Bone marrow (tissue), 2 donors: ENCODE measurements at places on chromosomes 12 and 14.

- no peak for DNase-seq
Observed at GRCh38 chr14:78933948-78934524, 763.9 kb downstream of the NRXN3 start.

- no peak for DNase-seq
Observed at GRCh38 chr14:72213424-72213823, 281.2 kb downstream of the RGS6 start.

- DNase-seq, result no peak
Observed at GRCh38 chr14:45253754-45254310, 830 bp upstream of the MIS18BP1 start.

DNA sequence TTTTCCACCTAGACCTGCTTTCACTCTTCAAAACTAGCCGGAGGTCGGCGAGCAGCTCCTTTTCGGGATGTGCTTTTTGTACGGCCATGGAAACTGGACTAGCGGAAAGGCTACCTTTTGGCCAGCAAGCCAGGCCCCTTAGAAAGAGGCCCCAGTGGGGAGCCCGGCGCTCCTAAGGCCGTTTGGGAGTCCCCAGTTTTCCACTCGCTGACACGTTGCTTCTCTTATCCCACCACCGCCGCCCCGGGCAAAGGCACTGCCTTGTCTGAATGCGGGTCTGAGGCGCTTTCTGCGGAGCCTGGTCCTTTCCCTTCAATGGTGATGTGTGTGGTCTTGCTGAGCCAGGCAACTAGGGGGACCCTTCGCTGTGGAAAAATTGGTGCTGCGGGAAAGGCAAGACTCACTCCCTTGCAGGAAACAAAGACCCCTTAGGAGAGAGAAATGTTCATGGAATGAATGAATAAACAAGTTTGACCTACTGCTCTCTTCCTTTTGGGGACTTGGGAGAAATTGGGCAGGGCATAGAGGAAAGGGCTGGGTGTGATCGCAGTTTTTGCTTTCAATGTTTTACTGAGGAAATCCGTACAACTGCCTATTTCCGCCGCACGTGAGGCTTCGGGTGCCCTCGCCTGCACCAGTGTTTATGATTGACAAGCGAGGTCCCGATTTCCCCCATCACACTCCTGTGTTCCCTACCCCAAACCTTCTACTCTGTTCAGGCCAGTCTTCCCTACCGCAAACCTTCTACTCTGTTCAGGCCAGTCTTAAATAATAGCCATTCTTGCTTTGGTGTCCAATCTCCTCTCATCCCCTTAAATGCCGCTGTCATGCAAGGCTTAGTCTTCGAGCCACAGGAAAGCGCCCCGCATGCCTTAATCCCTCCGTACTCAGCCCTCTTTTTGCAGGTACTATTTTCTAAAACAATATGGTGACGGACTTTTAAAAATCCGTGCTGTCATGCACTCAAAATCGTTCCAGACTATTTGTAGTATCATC, 1.0 kb upstream of the SLC38A2 start:
- peak; percentile 52 for DNase-seq

DNA sequence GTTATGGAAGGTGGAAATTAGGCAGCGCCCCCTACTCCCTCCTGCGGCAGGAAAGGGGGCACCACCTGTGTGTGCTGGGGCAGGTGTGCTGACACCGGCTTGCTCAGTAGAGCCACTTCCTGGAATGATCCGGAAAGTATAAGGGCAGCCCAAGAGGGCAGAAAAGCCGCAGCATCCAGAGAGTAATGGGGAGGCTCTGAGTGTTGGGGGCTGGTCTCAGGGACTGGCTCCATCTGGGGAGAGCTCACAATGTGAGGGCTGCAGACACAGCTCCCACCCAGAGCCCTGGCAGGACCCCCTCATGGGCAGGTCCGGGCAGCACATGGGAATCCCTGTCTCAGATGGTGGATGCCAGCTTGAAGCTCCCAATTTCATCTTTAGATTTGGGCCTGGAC, 187.6 kb upstream of the C14orf180 start:
- no peak for DNase-seq

GRCh38 chr12:124928095-124928911, 13.9 kb upstream of the UBC start:
- no peak for DNase-seq

DNA sequence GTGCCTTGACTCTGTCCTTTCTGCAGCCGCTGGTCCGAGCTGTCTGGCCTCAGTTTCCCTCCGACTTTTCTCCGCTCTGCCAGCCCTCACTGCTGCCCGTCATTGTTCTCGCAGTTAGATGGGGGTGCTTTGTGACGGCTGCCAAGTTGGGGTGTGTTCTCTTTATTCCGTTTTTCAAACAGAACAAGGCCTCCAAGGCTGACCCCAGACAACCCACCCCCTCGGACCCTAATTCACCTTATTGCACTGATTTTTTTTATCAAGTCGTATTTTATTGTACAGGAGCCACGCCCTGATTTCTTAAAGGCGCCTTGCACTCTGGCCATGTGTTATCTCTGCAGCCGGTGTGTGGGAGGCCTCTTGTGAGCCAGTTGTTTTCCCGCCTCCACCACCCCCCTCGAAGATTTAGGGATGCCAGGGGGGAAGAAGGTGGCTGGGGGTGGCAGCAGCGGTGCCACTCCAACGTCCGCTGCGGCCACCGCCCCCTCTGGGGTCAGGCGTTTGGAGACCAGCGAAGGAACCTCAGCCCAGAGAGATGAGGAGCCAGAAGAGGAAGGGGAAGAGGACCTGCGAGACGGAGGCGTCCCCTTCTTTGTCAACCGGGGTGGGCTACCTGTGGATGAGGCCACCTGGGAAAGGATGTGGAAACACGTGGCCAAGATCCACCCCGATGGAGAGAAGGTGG, 1.3 kb downstream of the VASH1 start:
- no peak for DNase-seq

DNA sequence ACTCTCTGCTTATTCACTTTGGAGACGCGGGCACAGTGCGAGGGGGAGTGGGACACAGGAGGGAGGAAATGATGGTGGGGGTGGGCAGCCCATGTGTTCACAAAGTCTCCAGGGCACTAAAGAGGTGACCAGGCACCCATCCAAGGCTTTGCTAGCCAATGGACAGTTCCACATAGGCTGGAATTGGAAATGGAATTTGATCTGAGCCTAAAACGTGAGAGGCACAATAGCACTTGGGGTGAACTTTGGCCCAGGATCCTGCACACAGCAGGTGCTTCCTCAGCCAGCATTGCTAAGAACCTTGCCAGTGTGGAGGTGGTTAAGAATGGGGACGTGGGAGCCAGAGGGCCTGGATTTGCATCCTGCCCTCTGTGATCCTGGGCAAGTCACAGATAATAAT, 193.8 kb downstream of the CHST11 start:
- DNase-seq, result no peak

DNA sequence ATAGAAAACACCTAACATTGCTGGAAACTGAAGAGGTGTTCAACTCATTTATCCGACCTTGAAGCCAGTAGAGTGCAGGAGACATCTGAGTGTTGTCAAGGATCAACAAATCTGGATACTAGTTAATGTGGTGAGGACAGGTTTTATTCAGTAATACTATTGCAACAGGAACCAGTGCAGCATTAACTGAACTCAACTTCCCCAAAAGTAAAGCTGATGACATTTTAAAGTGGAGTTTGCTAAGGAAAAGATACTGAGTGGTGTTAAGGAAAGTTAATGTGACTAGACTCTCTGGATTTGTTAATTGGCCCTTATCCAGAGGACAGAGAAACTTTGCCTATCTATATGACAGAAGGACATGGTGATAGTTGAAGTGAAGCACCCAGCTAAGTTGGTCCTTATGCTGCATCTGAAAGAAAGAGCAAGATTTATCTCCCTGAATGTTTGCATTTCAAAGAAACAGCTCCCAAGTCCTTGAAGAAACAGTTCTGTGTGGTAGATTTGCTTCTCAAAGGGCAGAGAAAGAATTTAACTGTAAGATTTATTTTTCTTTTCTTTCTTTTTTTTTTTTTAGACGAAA, 1.2 kb upstream of the CLEC7A start:
- no peak for DNase-seq

- DNase-seq, result no peak
Observed at GRCh38 chr12:93789767-93790166, 112.6 kb downstream of the CRADD start.

DNA sequence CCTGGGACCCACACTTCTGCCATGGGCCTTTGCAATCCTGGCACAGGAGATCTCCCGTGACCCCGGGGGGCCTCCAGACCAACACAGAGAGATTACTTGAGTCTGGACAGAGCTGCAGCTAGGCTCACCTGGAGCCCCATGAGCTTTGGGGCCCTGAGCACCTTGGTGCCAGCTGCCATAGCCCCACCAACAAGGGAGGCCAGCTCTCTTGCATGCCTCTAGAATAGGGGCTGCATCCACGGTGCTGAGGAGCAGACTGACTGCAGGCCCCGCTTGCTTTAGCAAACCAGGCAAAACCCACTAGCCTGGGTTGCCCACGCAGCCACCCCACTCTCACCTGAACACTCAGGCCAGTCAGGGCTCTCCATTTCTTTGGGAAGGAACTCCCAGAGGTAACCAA, 3.7 kb upstream of the OR4N2 start:
- DNase-seq, result no peak

DNA sequence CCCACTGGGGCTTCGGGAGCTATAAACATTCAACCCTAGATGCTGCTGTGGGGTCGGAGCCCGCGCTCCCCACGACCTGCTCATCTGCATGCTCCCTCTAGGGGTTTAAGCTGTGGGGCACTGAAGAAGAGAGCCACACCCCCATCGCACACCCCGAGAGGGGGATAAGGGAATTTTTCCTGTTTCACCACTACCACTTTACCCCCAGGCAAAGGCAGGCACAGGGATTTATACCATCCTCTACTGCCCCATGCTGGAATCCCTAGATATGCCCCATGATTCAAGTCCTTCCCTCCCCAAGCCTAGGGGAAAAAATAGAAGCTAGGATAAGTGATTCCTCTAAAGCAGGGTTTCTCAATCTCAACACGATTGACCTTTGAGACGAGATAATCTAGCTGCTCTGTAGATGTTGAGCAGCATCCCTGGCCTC, 59.9 kb upstream of the CCDC60 start:
- no peak for DNase-seq

DNA sequence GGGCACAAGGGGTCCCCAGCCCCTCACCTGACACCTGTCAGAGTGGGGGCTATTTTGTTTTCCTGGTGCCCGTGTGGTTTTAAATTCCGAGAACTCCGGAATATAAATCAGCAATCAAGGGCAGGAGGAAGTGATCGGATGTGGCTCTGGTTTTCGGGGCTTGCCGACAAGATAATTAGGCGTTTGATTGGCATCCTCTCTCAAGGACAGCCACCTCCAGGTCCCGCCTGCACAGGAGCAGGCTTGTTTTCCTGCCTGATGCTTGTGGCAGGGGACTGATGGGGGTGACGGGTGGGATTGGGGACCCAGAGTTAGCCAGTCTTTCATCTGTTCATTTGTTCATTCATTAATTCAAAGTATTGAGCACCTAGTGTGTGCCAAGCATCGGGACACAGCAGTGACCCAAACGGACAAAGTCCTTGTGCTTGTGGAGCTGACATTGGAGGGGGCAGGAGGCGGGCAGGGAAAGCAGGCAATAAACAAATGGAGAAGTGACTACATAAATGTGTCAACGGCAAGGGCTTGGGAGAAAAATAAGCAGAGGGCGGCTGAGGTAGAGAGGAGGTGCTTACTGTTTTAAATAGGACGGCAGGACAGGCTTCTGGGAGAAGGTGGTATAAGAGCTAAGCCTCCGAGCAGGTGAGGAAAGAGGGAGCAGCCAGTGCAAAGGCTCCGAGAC, 166.5 kb downstream of the PHETA1 start:
- DNase-seq, result no peak

GRCh38 chr12:124616394-124617221, 49.2 kb upstream of the NCOR2 start:
- peak; percentile 74 for DNase-seq

DNA sequence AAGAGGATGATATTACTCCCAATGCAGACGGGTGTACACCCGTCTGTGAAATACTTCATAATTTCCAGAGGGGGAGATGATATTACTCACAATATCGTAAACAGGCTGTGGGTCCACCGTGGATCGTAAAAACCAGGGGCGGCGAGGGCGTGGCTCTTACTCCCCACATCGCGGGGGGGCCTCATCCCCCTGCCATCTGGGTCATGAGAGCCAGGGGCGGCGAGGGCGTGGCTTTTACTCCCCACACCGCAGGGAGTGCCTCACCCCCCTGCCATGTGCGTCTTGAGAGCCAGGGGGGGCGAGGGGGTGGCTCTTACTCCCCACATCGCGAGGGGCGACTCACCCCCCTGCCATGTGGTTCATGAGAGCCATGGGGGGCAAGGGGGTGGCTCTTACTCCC, 86.2 kb upstream of the GNG2 start:
- DNase-seq, result no peak

GRCh38 chr14:99612071-99612737, 8.2 kb upstream of the CCDC85C start:
- DNase-seq, result no peak

DNA sequence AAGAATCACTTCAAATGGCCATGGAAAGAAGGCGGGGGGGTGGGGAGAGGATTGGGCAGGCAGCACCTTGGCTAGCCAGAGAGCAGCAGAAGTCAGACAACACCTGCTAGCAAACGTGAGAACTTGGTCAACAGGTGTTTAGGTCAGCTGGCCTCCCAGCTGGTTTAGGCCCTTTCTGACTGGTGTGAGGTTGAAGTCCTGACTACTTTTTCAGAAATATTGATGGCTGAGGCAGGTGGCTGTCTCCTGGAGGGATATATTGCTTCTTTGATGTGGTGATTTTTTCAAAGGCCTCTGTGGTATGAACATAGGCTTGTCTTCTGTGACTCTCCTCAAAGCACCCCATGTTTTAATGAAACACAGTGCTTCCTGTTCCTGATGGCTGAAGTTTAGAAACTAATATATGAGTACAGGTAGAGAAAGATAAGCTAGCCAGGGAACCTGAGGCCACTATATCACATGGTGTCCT, 238.2 kb upstream of the SSTR1 start:
- DNase-seq, result no peak

- no peak for DNase-seq
Observed at GRCh38 chr14:39593377-39593776, 161.1 kb upstream of the FBXO33 start.

- no peak for DNase-seq
Observed at GRCh38 chr14:105067140-105067968, 2.1 kb upstream of the GPR132 start.

- no peak for DNase-seq
Observed at GRCh38 chr12:27870939-27871338, 90.9 kb upstream of the MANSC4 start.

- no peak for DNase-seq
Observed at GRCh38 chr12:106519607-106520021, 63.2 kb upstream of the RFX4 start.

- no peak for DNase-seq
Observed at GRCh38 chr12:113322343-113322742, 12.6 kb downstream of the SLC8B1 start.

DNA sequence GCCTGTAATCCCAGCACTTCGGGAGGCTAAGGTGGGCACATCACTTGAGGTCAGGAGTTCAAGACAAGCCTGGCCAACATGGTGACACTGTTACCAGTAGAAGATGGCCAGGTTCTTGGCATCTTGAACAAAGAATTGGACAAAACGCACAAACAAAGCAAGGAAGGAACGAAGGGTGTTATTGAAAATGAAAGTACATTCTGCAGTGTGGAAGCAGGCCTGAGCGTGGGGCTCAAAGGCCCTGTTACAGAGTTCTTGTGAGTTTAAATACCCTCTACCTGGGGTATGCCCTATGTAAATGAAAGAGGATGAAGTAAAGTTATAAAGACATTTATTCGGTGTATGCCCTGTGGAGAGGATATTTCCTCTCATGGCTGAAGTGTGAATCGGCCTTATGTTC, 20.8 kb upstream of the CDK17 start:
- DNase-seq, result no peak

- DNase-seq, result no peak
Observed at GRCh38 chr12:130619385-130620001, 96.6 kb downstream of the RIMBP2 start.

GRCh38 chr12:116346222-116346621, 68.7 kb upstream of the MED13L start:
- DNase-seq, result no peak
